Activated CD4-positive, alpha-beta T cell treated with anti-CD3 and anti-CD28 coated beads for 24 hours (primary cell): ENCODE measurements at places on chromosomes 1 and 21.

- no peak for DNase-seq
Measured at GRCh38 chr1:157274698-157275534, 136.7 kb upstream of the ETV3 start.

DNA sequence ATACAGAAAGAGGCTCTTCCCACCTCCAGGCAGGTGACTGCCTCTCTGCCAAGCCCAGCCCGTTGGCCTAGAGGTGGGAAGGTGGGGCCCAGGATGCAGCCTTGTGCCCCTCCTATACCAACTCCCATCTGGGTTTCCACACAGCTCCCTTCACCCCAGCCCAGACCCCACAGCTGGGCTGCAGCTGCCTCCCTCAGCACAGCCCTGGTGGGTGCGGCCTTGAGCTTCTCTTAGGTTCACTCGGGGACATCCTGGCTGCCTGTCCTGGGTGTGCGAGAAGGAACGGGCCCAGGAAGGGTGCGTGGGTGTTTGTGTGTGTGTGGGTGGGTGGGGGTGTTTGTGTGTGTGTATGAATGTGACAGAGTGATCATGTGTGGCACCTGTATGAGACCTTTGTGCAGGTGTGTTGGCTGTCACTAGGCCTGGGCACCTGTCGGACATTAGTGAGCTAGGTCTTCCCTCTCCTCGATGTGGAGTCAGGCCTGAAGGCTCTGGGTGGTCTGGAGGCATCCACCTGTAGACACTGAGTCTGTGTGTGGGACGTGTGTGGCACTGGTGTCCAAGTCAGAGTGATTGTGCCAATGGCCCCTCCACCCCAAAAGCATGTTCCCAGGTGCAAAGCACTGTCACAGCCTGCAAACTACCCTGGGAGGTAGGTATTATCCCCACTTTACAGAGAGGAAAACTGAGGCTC lies 30.7 kb downstream of the FOXO6 start:
- DNase-seq, result no peak

GRCh38 chr1:63690966-63691700 lies 82.7 kb upstream of the ROR1 start:
- no peak for DNase-seq

GRCh38 chr1:245609354-245610150 lies 454.8 kb downstream of the KIF26B start:
- DNase-seq, result no peak

DNA sequence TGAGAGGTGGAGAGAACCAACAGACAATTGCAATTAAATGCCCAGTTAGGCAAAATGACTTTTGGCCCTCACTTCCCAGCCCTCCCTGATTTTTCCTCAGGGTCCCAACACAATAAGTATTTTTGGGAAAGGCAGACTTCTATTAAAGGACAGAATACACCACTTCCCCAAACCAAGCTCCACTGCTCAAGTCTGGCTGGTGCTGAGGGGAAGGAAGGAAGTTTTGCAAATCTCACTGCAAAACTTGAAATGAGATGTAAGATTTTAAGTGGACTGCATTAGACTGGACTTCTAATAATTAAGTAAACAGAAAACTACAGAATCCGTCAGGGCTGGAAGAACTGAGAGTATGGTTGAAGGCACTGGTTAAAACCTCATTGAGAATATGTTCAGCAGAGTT lies 32.2 kb upstream of the CD1D start:
- DNase-seq, result no peak

- DNase-seq, result no peak
Measured at GRCh38 chr1:11482198-11482597, 3.2 kb downstream of the DISP3 start.

- DNase-seq, result no peak
Measured at GRCh38 chr1:114227059-114227458, 73.4 kb upstream of the SYT6 start.

GRCh38 chr21:34743831-34744230 lies 75.0 kb downstream of the CLIC6 start:
- DNase-seq, result no peak
